ENCODE measurements at places on chromosomes 16 and 17.

DNA sequence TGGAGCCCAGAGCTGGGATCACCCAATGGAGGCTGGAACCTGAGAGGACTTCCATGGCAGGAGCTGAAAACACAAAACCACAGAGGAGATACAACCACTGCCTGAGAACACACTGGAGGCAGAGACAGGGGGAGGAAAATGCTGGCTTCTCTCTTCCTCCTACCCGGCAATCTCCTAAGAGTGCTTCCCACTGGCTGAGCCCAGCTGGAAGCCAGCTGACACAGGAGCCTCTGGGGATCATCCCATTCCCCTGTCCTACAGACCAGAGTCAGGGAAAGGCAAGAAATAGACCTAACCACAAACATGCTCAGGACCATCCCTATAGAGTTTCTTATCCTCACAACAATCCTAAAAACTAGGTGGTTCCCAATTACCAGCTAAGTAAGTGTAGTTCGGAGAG lies 112.4 kb upstream of the CDH5 start:
- DNase-seq: no peak

DNA sequence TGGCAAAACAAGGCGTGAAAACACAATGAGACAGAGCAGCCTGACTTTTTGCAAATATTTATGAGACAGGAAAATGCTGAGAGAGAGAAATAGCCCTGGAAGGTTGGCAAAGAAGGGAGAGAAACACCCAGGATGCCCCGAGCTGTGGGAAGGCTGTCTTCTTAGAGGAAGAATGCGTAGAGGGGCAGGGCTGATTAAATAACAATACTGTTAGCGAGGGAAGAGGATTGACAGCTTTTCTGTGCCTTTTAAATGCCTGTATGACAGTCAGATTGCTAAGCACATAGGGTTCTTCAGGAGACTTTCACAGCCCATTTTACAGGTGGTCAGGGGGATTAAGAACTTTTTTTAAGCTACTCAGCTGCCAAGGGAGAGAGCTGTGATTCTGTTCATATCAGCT lies 219.2 kb downstream of the SHISA9 start:
- DNase-seq: no peak

DNA sequence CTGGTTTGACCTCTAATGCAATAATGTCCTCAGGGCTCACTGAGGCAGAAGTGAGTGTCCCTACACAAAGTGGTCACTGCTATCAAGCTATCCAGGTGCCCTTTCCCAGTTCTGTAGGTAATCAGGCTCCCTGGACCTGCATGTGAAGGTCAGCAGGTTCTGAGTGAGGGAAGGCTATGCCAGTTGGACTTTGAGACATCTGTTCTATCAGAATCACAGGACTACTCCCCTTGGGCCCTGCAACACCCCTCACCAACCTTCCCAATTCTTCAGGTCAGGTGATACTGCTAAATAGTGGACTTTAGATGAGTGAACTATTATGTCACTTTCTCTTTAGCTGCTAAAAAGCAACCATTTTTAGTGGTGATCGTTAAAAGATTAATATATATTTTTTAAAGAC lies 37.6 kb downstream of the ZZEF1 start:
- no peak for DNase-seq

- DNase-seq: peak; percentile 82
Observed at GRCh38 chr17:43576563-43577229, 30.6 kb upstream of the ETV4 start.

DNA sequence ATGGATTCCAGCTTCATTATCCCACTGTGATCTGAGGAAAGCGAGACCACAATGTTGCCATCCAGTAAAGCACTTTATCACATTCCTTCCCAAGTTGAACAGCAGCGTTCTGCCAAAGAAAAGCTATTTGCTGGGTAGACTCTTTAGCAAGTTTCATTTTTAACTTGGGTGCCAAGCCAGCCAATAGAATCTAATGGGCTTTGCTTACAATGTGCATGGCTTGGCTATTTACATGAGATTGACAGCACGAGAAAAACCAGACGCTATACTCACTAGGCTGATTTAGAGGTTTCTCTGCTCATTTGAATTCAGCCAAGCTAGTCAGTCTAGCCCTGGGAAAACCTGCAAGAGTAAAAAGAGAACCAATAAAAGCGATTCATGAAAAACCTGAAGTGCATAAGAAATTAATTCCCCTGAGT lies 108.9 kb downstream of the CDH13 start:
- DNase-seq: no peak

DNA sequence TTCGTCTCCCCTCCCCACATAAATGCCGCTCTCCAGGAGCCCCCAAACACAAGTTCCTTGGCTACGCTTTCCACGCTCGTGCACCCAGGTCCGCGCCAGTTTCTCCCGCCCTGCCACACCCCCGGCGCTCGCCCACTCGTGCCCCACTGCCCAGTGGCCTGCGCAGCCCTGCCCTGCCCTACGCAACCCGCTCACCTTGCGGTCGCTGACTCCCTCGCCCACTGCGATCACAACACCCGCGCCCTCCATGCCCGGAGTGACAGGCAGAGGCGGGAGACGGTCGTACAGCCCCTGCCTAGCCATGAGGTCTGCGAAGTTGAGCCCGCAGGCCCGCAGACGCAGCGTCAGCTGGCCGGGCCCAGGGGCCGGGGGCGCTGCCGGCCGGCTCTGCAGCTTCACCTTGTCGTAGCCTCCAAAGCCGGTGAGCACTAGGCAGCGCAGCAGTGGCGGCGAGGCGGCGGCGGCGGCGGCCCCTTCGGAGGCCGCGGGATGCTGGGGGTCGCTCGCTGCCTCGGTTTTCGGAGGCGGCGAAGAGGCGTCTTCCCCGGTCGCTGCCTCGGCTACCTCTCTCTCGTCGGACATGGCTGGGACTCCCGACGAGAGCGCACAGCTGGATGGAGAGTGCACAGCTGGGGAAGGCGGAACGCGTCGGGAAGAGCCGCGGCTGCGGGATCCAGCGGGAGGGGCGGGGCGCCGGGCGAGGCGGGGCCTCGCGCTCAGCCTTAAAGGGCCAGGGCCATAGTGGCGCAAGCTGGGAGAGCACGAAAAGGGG lies at the start of gene VAT1:
VAT1 (minus strand) TSS at position 645 of the 772 bp plus-strand sequence; CDS start at position 582, 63 bp downstream.
- DNase-seq: peak; percentile 56

DNA sequence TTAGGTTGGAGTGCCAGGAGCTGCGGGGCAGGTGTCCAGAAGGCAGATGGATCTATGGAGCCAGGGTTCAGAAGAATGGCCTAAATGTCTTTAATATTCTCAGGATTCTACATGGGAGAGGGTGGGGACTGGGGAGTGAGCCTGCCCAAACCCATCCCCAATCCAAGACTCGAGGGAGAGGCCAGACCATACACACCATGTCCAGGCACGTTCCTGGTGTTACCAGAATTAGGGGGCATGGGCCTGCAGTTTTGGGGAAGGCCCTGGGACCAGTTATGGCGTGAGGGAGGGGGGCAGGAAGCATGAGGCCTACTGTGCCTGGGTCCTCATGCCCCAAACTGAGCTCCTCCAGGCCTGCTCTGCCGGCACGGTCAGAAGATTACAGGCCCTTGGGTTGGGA lies 1.9 kb downstream of the TAX1BP3 start:
- DNase-seq: no peak

DNA sequence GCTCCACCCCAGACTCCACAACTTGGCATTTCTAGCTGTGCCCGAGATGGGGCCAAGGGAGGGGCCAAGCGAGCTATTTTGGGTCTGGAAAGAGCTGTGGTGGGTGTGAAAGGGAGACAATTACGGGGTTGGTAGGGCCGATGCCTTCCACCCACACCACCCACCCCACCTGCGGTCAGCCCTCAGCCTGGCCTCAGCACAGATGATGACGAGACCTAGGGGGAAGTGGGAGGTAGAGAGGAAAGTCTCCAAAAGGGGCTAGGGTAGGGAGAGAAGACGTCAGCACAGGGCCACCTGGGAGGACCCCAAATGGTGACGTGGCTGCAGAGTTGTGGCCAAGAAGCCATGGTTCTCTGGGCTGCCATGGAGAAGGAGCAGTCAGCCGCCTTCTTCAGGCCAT lies 83.1 kb downstream of the SDK2 start:
- no peak for DNase-seq

DNA sequence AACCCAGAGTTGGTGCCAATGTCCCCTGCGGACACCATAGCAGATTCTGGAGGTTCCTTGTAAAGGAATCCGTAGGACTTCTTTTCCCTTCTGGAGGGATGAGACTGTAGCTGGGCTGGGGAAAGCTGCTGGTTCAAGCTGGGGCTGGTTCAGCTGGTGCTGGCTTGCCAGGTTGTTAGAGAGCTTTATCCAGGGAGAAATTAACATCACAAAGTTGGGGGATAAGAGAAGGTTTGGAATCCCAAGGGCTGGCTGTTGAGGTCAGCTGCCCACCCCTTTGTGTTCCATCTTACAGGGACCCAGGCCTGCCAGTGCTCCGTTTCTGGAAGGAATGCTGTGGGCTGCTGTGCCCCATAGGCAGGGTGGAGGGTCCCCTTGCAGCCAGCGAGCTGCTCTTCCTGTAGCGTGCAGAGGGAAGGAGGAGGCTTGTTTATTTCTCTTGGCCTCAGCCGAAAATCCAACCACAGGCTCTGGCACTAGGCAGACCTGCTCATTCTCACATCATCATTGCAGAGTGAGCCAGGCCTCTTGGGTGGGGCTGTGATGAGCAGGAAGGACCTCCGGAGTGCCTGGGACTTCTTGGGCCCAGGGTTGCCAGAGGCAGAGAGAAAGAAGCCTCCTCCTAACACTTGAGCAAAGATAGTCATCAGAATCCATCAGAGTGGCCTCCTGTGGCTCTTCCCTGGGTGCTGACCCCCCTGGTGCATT lies 251.1 kb downstream of the SEC14L1 start:
- DNase-seq: no peak

DNA sequence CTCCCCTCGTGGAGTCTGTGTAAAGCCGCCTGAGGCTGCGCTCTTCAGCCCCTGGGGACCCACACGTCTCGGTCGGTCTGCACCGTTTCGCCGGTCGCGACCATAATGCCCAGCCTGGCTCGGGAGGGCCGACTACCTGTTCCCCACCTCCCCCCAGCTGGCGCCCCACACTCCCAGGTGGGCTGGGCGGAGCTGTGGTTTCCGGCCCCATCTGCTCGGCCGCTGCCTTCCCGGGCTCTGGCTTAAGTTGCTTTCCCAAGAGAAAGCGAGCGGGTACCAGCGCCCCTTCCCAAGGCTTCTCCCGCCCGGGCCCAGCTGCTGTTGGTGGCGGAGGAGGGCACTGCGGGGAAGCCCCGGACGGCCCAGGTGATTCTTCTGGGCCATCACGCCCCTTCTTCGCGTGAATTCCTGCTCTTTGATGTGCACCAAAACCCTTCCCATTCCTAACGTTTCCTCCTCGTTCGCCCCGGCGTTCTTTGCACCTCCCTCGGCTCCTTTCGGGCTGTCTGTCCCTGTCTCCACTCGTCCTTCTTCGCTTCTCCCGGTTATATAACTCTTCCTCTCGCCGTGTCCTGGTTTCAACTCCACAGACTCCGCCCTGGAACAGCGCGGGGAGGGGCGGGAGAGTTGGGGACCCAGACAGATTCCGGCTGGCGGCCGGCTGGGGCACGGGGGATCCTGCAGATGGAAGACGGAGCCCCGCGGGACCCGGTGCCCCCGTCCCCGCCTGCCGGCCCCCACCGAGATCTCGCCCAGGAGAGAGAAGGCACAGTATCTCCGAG lies 2.0 kb downstream of the KDM6B start:
- DNase-seq: peak; percentile 68

- DNase-seq: no peak
Observed at GRCh38 chr16:1713331-1713730, 7.3 kb downstream of the MAPK8IP3 start.

GRCh38 chr17:57048096-57048495 lies 37.0 kb upstream of the AKAP1 start:
- no peak for DNase-seq

- no peak for DNase-seq
Observed at GRCh38 chr16:80507538-80507937, 33.3 kb upstream of the DYNLRB2 start.

DNA sequence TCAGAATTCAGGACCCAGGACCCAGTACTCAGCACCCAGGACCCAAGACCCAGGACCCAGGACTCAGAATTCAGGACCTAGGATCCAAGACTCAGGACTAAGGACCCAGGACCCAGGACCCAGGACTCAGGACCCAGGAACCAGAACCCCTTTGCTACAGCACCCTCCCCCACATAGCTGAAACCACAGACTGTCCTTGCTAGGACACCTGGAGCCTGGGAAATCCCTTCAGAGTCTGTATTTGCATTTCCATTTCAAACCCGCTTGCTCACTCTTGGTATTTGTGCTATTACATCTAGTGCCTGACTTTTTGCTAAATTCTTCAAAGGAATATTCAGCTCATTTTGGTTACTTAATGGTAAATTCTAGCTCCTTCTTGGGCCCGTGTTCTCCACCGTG lies 275.8 kb upstream of the MAF start:
- DNase-seq: no peak

- no peak for DNase-seq
Observed at GRCh38 chr17:2418572-2418971, 17.7 kb upstream of the MNT start.

GRCh38 chr17:71486261-71486660 lies 634.6 kb upstream of the SOX9 start:
- no peak for DNase-seq

- no peak for DNase-seq
Observed at GRCh38 chr16:5044011-5044540, 10.3 kb upstream of the NAGPA start.

GRCh38 chr16:54673313-54673712 lies 257.4 kb upstream of the IRX5 start:
- no peak for DNase-seq

DNA sequence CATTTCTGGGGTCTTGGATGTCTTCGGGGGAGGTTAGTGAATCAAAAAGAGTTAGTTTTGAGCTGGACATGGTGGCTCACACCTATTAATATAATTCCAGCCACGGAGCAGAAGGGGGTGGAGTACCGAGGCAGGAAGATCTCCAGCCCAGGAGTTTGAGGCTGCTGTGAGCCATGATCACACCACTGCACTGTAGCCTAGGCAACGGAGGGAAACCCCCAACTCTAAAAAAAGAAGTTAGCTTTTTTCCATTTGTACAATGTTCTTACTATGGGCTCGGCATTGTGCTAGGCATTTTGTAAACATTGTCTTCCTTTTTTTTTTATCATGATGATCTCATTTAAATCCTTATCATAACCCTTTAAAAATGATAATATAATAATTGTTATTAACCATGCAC lies 8.3 kb upstream of the SNF8 start:
- no peak for DNase-seq

DNA sequence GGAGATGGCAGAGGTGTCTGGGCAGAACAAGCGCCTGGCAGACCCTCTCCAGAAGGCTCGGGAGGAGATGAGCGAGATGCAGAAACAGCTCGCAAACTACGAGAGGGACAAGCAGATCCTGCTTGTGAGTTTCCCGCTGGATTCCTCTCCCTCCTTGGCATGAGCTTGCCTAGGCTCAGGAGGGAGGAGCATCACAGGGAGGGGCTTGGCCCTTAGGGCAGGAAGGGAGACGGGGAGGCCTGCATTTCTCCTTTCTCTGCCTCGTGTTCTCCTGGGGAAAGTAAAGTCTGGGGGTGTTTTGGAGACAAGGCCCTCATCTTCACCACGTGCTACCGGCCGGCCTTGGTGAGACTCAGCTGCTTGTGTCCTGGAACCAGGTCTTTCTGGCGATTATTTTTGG lies 18.0 kb upstream of the DBNDD1 start:
- no peak for DNase-seq

DNA sequence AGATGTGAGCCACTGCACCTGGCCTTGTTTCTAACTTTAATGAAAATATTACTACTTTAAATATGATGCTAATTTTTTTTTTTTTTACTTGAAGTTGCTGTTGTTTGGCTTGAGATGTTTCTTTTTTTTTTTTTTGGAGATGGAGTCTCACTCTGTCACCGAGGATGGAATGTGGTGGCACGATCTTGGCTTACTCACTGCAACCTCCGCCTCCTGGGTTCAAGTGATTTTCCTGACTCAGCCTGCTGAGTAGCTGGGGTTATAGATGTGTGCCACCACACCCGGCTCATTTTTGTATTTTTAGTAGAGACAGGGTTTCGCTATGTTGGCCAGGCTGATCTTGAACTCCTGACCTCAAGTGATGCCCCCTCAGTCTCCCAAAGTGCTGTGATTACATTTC lies 23.6 kb downstream of the IGSF6 start:
- DNase-seq: no peak
